Stimulated activated CD8-positive, alpha-beta memory T cell treated with anti-CD3 and anti-CD28 coated beads, Interleukin-15, amount 100 ng/mL, for 4 hours (primary cell): ENCODE measurements at places on chromosomes 2 and 18.

DNA sequence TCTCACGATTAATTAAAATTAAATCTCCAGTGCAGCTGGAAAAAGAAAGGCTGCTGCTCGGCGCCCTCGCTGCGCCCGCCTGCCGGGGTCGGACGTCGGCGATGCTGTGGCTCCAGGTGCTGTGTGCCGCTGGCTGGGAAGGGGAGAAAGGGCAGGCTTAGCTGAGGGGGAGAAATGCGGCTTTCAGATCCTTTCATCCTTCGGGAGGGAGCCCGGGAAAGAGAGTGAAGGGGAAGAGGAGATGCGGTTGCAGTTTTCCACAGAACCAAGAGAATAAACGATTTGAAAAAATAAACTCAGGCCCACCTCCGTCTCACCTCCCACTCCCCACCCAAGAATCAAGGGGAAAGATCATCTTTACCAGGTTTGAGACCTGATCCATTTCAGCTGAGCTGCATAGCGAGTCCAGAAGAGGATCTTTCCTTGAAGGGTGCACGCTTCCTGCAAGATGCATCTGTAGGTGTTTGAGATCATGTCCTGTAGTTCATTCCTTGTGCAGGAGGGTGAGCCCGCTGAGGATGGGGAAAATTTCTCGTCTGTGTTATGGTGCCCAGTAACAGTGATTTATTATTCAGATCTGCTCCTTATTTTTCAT is 495 bp downstream of the TMEM169 start:
- no peak for DNase-seq

- no peak for DNase-seq
Observed at GRCh38 chr2:201622306-201622970, 20.9 kb downstream of the TMEM237 start.

GRCh38 chr18:74412116-74412880 is 44.8 kb downstream of the DIPK1C start:
- no peak for DNase-seq

DNA sequence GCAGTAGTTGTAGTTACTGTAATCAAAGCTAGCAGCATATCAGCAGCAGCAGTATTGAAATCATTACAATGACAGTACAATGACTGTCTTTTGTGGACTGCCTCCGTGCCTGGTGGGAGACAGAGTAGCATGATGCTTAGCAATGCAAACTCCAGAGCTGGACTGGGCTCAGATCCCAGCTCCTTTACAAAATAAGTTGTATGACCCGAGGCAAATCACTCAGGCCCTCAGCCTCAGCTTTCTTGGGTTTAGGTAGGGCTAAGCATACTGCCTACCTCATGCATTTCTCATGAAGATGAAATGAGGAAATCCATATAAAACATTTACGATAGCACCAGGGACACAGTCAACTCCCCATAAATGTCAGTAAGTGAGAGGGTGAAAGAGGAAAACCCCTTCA is 170.7 kb downstream of the TTC32 start:
- DNase-seq: no peak

- DNase-seq: no peak
Observed at GRCh38 chr18:43159086-43159770, 43.7 kb upstream of the RIT2 start.

GRCh38 chr18:38552732-38553321 is 987.2 kb upstream of the CELF4 start:
- DNase-seq: no peak

GRCh38 chr2:64522843-64523428 is 1.2 kb upstream of the AFTPH start:
- DNase-seq: peak; percentile 47

DNA sequence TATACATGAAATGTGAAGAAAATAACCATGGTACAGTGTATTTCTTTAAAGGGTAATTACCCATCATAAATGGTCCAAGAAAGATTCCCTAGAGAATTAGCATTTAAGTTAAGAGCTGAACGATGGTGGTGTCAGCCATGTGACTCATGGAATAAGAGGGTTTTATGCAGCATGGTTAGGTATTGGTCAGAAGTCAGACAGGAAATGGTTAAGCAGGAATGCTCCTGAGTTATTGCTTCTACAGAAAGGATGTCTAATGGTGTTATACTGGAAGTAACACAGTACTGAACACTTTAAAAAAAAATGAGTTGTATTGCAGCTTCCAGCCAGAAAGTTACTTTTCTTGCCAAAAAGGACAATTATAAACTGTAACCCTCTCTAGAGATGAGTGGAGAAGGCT is 72.7 kb upstream of the UBE2E3 start:
- DNase-seq: no peak

DNA sequence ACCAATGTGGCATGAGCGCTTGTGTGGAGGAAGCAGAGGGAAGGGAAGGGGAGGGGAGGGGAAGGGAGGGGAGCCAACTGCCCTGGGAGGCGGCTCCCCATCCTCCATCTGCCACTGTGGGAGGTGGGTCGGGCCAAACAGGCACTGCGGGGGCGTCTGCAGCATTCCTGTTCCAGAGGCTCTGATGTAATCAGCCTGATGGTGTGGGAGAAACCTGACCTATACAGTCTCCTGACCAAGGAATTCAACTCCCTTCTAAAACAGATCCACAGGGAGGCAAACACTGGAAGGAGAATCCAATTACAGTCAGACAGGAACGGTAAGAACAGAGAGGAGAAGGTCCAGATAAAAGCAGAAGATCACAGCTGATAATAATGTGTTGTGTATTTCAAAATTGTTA is 88.8 kb downstream of the CD8B2 start:
- DNase-seq: no peak

GRCh38 chr18:21393986-21394385 is 152.0 kb downstream of the GREB1L start:
- no peak for DNase-seq

DNA sequence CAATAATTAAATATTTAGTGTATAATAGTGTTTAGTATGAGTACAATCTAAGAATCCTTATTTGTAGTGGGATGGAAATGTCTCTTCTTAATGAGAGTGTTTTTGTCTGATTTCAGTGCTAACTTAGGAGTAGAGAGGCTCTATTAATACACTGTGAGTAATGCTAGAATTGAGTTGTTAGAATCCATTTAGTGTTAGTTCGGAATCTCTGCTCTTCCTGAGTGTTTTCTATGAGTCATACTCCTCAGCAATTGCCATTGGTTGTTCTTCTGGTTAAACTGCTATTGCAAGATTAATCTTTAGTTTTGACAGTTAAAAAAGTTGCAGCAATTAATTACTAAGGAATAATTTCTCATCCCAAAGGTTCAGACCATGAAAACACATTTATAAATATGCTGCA is 828.6 kb upstream of the POU3F3 start:
- no peak for DNase-seq

- DNase-seq: no peak
Observed at GRCh38 chr2:76159042-76159648, 448.4 kb upstream of the GCFC2 start.

GRCh38 chr2:172376505-172377125 is 50.8 kb upstream of the ITGA6 start:
- DNase-seq: no peak

GRCh38 chr2:135657806-135658582 is 83.7 kb upstream of the UBXN4 start:
- DNase-seq: peak; percentile 26

DNA sequence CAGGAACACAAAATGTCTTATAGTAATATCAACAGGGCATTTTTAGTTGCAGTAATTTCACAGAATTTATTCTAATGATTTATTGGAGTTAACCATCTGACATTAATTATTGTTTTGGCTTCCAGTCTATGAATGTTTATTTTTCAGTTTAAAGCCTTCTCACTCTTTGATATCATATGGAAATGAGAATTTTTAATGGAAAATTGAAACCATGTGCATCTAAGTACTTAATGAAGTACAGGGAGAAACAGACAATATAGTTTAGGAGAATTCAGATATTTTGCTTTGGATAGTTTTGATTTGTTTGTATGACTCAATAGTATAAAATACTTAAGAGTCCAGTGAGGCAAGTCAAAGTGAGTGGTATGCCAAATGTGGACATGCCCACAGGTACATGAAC is 126.1 kb downstream of the OLA1 start:
- no peak for DNase-seq

GRCh38 chr2:66587216-66587615 is 152.3 kb downstream of the MEIS1 start:
- DNase-seq: no peak

DNA sequence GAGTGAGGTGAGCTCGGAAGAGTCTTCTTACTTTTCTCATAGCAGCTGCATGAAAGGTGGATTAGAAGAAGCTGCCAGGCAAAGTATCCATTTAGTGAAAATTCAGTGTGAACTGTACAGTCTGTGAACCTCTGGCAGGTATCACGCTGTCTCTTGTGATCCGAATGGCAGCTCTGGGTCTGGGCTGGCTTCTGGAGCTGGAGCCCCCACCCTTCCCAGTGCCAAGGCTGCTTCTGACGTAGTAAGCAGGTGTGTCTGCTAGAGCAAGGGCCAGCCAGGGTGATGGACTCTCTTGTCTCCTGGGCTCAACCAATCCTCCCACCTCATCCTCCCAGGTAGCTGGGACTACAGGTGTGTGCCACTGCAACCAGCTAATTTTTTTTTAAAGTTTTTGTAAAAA is 14.0 kb upstream of the NTSR2 start:
- DNase-seq: no peak

GRCh38 chr18:62741584-62741983 is 26.2 kb downstream of the PHLPP1 start:
- DNase-seq: no peak

- DNase-seq: no peak
Observed at GRCh38 chr2:23468474-23469141, 83.6 kb downstream of the KLHL29 start.

- no peak for DNase-seq
Observed at GRCh38 chr2:9885036-9885684, 41.9 kb downstream of the TAF1B start.

- no peak for DNase-seq
Observed at GRCh38 chr2:79630060-79630459, 117.2 kb downstream of the CTNNA2 start.

- DNase-seq: no peak
Observed at GRCh38 chr2:181594322-181594721, 62.6 kb downstream of the CERKL start.

GRCh38 chr2:222968550-222969155 is 83.3 kb upstream of the KCNE4 start:
- no peak for DNase-seq

- DNase-seq: no peak
Observed at GRCh38 chr18:45165871-45166270, 449.4 kb upstream of the SLC14A2 start.

GRCh38 chr2:46361920-46362666 is 64.9 kb downstream of the EPAS1 start:
- DNase-seq: no peak

GRCh38 chr2:33411765-33412164 is 64.7 kb upstream of the RASGRP3 start:
- DNase-seq: no peak

- DNase-seq: no peak
Observed at GRCh38 chr2:36915627-36916026, 50.7 kb downstream of the STRN start.

- DNase-seq: no peak
Observed at GRCh38 chr2:57434441-57434840, 612.2 kb upstream of the VRK2 start.

- no peak for DNase-seq
Observed at GRCh38 chr2:224688997-224689396, 27.2 kb downstream of the CCDC195 start.

- no peak for DNase-seq
Observed at GRCh38 chr2:15633971-15634346, 42.3 kb downstream of the DDX1 start.

DNA sequence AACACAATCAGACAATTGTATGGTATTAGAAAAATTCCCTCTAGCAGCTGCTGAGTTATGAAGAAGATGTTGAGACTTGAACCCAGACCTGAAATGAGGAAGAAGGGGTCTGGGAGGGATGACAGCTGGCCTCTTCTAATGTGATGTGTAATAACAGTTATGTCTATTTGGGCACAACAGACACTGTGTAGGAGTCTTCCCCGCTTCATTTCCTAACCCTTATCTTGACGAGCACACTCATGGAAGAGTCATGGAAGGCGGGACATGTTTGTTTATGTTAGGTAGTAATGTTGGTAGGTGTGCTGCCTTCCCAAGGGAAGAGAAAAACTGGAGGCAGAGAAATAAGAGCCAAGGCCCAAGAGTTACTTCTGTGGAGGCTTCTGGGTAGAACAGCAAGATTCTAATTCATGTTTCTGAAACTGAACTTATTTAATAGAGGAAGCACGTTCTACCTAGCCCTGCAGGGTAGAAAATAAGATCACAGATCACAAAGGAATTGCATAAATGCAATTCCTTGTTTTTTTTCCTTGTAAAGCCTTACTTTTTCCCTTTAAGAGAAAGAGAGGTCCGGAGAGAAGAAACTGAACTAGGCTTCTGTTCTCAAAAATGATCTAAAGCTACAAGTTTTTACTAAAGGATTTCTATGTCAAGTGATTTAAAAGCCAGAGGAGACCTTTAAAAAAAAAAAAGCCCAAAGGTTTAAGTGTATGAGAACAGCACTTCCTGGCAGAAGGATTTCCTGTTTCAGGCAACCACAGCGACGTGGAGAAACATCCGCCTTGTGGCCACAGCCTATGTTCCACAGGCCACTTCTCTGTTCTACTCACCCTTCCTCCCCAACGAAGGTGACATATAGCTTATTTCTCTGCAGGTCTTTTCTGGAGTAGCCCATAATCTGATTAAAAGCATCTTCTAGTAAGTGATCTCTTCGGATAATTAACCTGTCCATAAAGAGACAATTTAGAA is 68.5 kb upstream of the STK17B start:
- peak; percentile 68 for DNase-seq

- no peak for DNase-seq
Observed at GRCh38 chr18:77133051-77133834, 660 bp upstream of the MBP start.

- no peak for DNase-seq
Observed at GRCh38 chr18:21483051-21483450, 117.5 kb downstream of the ESCO1 start.

- DNase-seq: no peak
Observed at GRCh38 chr2:237025090-237025865, 60.4 kb upstream of the COPS8 start.

- no peak for DNase-seq
Observed at GRCh38 chr2:214515111-214515510, 104.3 kb downstream of the VWC2L start.

GRCh38 chr18:48295586-48296311 is 113.4 kb downstream of the ZBTB7C start:
- DNase-seq: no peak

DNA sequence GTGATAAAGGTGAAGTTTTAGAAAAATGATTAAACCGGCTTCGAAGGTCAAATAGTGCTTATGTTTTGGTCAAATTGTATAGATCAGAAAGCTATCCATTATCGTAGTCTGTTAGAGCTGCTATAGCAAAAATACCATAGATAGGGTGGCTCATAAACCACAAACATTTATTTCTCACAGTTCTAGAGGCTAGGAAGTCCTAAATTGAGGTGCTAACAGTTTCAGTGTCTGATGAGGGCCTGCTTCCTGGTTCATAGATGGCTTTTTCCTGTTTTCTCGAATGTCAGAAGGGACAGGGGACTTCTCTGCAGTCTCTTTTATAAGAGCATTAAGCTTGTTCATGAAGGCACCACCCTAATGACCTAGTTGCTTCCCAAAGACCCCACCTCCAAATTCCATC is 186.6 kb upstream of the ERBB4 start:
- DNase-seq: no peak

GRCh38 chr2:85619617-85620016 is 3.6 kb downstream of the USP39 start:
- no peak for DNase-seq

GRCh38 chr2:211390536-211391188 is 834.3 kb downstream of the CPS1 start:
- no peak for DNase-seq

- no peak for DNase-seq
Observed at GRCh38 chr2:200382874-200383273, 76.4 kb downstream of the SPATS2L start.

GRCh38 chr2:67240507-67240906 is 156.6 kb upstream of the ETAA1 start:
- DNase-seq: no peak
